ENCODE measurements at places on chromosomes 11 and 22.

DNA sequence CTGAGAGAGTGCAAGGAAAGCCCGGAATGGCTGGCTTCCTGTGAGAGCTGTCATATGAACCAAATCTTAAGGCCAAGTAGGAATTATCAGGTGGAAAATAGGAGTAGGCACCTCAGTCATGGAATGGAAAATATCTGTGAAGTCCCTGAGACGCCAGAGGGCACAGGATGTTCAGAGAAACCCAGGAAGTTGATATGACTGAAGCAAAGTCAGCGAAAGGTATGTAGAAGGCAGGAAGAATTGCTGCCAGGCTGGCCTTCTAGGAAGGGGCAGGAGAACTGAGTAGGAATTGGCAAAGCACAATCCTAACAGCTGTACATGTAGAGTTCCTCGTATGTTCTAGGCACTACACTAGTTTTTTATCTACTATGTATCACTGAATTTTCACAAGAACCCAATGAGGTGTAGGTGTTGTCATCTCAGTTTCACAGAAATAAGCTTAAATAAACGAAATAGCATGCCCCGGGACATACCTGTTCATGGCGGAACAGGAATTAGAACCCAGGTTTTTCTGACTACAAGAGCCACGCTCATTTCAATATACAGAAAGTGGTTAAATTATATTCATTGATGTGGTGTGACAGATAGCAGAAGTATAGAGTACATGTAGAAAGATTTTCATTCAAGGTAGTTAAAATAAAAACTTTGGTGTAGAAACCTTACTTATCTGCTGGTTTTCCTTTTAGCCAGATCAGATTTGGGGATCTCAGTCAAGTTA, 17.0 kb downstream of the HMGXB4 start:
- DNase-seq = no peak

DNA sequence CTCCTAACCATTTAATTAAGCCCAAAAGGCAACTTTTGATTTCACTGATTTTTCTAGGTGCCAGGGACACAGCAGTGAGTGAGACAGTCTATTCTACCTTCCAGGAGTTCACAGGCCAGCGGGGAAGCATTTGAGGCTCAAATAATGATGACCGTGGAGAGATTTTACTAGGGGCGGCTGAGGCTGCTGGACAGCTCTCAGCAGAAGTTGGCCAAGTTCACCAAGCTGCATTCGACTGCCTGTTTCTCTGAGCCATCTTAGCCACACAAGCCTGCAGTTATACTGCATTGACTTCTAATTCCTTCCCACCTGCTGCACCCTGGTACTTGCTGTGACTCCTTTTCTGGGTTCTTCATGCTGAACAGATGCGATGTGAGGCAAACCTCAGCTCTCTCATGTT, 168.9 kb upstream of the TBCEL start:
- no peak for DNase-seq

DNA sequence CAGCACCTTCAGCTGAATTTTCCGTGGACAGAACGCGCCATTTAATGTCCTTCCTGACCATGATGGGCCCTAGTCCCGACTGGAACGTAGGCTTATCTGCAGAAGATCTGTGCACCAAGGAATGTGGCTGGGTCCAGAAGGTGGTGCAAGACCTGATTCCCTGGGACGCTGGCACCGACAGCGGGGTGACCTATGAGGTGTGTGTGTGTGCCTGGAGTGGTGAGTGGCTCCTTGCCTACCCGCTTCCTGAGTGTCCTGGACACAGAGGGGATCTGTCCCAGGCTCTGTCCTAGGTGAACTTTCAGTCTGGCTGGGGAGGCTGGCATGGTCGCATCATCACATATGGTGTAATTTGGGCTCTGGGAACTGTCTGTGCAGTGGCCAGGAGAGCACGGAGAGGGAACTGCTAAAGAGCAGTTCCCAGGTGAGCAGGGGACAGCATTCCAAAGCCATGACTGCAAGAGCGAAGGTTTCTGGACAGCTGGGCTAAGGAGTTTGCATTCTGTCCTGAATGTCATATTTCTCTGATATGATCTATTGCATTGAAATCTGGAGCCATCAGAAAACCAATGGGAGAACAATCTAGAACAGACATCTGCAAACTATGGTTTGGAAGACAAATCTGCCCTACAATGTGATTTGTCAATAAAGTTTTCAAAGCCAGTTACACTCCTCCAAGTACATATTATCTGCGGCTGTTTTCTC, 104.3 kb downstream of the RRAS2 start:
- DNase-seq = no peak

DNA sequence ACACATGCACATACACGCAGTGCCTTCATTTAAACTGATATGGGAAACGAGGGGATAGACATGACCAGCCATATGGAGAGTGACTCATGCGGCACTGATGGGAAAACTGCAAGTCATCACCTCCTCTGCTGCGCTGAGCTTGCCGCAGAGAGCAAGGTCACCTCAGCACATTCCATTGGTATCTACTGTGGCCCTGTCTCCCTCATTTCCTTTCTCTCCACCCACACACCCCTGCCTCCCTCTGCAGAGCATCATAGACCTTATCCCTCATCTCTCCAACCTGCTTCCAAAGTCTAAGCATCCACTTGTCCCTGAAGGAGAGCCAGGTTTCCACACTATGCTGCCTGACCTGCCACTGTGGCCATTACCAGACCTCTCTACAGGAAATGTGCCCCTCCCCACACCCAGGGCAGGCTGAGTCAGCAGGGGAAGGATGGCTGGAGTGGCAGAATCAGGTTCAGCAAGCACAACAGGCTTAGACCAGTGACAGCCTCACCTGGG, 116.9 kb upstream of the SNX19 start:
- DNase-seq = no peak

DNA sequence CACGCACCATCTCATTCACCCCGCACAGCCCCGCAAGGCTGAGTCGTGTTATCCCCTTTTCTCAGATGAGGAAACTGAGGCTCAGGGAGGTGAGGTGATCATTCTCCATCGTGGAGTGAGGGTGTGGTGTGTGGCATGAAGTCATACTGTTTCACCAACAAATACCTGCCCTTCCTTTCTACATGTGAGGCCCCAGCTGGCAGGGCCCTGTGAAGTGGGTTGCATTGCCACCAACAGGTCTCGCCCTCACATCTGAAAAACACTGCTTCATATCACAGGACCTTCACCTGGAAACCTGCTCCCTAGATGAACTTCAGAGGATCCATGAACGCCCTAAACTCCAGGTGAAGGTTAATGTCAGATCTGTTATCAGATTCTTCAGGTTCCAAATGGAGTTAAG, 4.3 kb downstream of the SSTR3 start:
- no peak for DNase-seq

Measured in sciatic nerve (tissue), 2 donors.